ENCODE measurements at places on chromosomes 5 and 9. TPM values are rescaled to one million over a fixed set of nuclear protein-coding genes. Genes with fewer than 3 reads are reported as not detected.

DNA sequence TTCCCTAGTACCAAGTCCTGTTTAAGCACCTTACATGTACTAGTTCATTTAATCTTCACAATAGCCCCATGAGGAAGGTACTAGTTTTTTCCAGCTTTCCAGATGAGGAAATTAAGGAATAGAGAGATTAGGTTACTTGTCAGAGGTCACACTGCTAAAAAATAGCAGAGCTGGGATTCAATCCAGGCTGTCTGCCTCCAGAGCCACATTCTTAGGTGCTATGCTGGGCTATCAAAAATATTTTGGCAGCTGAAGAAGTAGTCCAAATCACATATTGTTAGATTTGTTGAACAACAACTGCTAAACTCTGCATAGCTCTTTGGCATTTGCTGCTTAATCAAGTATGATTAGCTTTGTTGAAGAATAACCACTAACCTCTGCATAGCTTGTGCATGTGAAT, 591.5 kb upstream of the KLF4 start:
- no peak for DNase-seq

ANKRD20A1 gene
- total RNA-seq = 0.90 TPM

DNA sequence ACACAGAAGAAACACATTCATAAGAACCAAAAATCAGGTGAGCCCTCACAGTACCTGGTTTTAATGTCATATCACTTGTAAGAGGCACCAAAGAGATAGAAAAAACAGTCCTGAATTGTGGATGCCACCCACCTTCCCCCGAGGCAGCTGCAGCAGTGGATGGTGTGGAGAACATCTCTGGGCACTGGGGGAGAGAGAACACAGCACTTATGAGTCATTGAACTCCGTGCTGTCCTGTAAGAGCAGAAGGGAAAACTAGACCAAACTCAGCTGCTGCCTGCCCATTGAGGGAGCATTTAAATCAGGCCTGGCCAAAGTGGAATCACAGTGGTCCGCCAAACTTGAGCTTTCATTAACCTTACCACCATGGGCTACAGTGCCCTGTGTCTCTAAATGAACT, 296.2 kb downstream of the SPATA31D1 start:
- DNase-seq = no peak

DNA sequence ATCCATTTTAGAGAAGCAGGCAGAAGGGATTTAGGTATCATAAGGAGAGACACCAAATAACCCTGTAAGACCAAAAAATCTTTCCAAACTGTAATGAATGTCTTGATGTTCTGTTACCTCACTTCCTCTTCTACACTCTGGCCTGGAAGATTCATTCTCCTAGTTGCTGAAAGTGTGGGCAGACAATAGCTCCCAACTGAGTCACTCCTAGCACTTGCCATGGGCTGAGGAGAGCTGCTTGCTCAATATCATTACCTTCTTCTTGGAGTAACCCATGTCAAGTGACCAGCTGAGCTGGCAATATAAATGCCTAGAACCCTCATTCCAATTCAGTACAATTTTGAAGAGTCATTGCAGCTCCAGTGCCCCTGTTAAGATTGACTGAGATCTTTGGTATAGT, 1985.5 kb upstream of the CDH6 start:
- DNase-seq = no peak

- no peak for DNase-seq
Observed at GRCh38 chr9:105672711-105673234, 10.5 kb downstream of the TAL2 start.

GRCh38 chr9:36437790-36438189, 37.7 kb upstream of the RNF38 start:
- DNase-seq = no peak

DNA sequence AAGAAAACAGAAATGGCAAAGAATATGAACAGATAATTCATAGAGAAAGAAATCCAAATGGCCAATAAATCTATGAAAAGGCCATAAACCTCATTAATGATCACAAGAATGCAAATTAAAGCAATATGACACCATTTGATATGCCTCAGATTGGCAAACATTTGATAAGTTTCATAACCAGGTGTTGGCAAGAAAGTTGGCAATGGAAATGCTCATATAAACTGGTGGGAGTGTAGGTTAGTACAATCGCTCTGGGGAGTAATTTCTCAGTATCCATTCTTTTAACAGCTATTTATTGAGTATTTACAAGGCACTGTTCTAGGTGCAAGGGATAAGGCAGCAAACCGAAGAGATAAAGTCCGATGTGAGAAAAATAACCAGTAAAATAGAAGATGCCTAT, 154.5 kb downstream of the TTLL11 start:
- no peak for DNase-seq

DNA sequence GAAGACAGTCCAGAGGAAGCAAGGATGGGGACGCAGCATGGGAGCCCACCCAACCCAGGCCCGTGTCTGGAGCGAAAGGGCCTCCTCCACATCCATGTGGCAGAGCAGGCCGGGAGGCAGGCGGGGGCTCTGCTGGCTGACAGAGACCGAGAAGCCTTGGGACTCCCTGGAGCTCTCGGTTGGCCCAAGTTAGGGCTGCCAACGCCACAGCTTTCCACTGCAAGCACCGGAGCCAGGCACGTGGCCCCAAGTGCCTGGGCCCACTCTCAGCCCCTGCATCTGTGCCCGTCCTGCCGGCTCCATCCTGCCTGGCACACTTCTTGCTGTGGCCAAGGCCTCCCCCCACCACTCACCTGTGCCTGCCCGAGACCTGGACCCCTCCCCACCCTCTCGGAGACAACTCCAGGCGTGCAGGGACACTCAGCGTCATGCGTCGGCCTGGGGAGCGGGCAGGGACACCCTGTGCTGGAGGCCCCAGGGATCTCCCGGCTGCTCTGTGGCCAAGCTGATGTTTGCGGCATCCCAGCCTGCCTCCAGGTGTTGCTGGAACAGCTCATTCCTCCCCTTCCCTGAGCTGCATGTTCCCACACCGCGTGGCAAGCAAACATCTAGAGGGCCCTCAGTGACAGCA, 31.5 kb downstream of the SLC6A3 start:
- no peak for DNase-seq

DNA sequence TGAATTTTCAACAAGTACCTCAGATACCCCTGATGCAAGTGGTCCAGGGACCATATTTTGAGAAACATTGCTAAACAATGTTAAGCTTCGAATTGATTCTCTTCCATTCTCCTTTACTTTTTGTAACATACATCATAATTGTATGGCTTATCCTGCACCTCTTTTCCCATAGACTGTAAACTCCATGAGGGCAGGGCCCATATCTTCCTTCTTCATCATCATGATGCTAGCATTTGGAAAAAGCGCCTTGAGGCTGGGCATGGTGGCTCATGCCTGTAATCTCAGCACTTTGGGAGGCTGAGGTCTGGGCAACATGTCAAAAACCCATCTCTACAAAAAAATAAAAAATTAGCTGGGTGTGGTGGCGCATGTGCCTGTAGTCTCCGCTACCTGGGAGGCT, 14.5 kb upstream of the DELE1 start:
- DNase-seq = no peak

- no peak for DNase-seq
Observed at GRCh38 chr9:134215699-134216448, 51.5 kb upstream of the RNU6ATAC start.

- DNase-seq = no peak
Observed at GRCh38 chr9:16867576-16868311, 2.7 kb downstream of the BNC2 start.

GRM6 gene
- total RNA-seq = not detected

DNA sequence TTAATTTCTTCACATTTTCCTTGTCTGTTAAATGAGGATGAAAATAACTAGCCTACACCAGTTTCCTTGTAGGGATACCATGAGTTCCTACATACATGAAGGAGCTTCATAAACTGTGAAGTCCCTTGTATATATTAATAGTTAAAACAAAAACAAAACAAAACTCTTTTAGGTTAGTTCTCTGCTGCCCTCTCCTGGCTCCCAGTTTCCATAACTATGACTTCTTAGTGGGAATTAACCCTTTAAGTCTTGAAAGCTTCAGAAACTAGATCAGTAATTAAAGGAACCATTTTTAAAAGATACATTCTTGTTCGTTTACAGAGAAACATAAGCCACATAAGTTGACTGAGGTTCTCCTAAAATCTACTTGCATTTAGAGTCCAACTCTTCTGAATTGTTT, 500.0 kb upstream of the C9orf72 start:
- DNase-seq = peak; percentile 8

DNA sequence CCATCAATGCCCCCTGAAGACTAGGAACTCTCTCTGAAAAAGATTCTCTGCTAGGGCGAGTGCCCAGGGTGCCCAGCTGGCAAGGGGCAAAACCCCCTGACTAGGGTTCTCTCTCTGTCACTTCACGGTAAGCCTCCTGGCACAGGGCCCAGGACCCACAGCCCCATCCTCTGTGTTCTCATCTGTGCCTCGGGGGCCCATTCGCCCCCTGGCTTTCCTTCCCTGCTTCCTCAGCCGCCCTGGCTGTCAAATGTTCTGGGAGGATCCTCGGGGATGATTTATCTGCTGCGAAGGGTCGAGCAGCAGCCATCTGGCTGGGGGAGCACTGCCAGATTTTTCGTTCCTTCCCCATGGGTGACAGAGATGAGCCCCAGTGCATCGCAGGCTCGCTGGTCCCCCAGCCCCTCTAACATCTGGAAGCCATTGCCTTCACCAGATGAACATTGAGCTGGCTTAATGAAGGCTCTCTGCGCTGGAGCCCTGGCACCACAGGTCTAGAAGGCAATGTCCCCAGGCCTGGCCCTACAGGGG, 24.2 kb downstream of the HMCN2 start:
- no peak for DNase-seq

LMAN2 gene
- 74.5 TPM for total RNA-seq

GRCh38 chr9:127694890-127695720, 11.7 kb upstream of the CFAP157 start:
- DNase-seq = no peak

DNA sequence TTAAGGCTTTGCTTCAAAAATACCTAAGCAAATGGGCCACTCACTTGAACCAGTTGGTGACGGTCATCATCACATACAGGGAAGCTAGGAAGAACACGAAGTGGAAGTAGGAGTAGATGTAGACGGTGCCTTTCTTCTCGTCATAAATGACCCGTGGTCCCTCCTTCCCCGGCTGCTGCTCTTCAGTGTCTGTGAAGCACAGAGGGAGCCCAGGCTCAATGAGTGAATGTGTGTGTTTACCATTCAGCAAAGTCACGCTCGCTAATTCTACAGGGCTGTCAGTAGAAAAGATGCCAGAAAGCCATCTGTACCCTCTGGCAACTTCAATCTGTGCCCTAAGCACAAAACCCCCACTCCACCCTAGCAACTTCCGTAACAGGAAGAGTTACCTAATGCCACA, 109.8 kb downstream of the SERINC5 start:
- DNase-seq = no peak

DNA sequence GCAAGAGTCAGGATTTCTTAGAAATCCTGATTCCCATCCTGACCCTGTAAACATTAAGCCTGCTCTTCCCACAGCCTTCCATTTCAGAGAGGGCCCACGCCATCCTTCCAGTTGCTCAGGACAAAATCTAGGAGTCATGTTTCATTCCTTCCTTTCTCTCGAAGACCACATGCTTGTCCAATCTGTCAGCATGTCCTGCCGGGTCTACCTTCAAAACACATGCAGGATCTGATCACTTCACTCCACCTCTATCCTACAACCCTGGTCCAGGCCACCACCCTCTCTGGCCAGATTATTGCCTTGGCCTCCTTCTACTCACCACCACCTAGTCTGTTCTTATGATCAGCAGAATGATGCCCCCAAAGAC, 79.8 kb downstream of the C5orf15 start:
- DNase-seq = no peak

DNA sequence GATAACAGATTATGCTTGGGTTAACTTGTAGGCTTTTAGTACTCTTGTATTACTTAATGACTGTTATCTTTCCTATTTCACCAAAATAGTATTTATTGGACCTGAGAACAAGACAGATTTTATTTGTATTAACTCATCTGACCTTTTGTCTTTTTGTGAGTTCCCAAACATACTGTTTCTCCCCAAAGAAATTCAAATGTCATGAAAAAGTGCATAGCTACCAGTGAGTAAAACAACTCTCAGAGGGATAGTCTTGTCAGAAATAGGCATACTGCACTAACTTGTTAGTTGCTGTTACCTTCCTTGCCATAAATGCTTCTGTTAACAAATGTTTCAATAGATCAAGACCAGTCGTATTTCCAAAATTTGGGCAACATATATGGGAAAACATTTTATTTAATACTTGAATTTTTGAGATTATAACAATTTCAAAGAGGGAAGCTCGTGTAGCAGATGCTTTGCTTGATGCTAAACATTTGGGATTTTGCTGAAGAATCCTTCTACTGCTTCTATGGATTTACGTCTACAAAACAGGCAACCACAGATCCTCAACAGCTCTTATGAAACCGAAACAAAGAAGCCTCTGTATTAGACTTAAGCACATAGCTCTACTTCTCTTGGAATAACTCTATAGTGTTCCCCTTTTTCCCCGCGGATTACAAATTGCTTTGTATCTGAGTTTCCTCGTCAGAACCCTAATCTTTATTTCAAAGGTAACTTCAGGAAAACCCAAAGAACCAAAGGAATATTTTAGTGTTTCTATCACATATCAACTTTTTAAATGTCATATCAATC, 248.8 kb downstream of the MCTP1 start:
- no peak for DNase-seq

DNA sequence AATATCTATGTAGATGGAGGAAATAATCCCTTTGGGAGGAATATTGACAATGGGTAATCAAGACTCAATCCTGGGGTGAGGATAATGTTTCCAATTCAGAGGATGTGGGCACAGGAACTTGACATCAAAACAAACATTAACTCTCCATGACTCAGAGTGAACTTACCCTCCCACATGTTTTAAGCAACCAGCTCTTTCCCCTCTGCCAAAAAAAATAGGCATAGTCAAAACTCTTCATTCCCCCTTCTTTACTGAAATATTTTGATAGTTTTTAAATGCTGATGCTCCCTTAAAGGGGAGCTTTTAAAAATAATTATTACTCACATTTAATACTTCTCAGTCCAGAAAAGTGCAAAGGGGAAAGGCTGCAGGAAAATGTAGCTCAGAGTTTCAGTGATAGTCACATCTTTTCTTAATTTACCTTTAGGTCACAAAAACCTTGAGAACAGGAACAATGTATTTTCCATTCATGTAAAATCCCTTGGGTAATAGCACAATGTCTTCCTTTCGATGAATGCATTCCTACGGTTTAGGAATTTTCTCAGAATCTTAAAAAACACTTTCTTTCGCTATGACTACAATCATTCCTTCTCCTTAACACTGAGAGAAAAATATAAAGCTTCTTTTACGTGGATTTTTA, 298.4 kb upstream of the GRAMD2B start:
- DNase-seq = no peak

- DNase-seq = peak; percentile 87
Observed at GRCh38 chr9:18255158-18255629, 218.8 kb upstream of the ADAMTSL1 start.

- DNase-seq = no peak
Observed at GRCh38 chr9:86128235-86128822, 29.0 kb upstream of the GOLM1 start.

BICD2 gene
- total RNA-seq = 13.3 TPM

PPP6C gene
- total RNA-seq = 35.1 TPM

Data from activated CD4-positive, alpha-beta T cell treated with anti-CD3 and anti-CD28 coated beads for 36 hours (primary cell).